Stimulated activated CD4-positive, alpha-beta T cell treated with anti-CD3 and anti-CD28 coated beads, Interleukin-1b, Interleukin-23, amount 100 ng/mL, for 1 hour (primary cell): ENCODE measurements at places on chromosomes 4 and X.

GRCh38 chr4:12844141-12844540 lies 640.0 kb downstream of the RAB28 start:
- no peak for DNase-seq

DNA sequence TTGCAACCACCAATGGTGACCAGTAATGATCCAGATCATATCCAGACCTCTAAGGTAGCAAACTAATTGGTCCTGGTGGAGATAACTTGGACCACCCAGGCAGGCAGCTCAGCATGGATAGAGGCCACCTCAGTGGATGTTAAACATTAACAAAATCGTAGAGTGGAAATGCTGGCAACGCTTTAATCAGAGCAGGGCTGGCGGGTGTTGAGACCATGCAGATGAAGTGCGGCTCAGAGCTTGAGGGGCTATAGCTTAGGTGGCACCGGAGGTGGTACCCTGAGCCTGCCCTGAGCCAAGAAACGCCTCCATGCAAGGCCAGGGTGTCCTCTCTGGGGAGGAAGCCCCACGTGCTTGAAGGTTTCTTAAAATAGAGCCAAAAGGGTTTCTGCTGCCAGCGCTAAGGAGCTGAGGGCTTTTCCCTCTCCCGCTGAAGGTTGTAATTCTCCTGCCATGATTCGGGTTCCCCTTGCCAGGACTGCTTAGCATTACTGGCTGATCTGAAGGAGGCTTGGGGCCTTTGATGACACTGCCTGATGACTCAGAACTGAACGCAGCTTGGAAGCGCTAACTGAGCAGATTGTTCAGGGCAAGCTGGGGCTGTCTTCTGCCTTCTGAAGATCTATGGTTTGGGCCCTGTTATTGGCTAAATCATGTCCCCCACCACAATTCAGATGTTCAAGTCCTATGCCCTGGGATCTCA lies 177.8 kb upstream of the ATP6AP2 start:
- DNase-seq = no peak

- no peak for DNase-seq
Observed at GRCh38 chrX:49912086-49912485, 10.3 kb upstream of the CLCN5 start.

- DNase-seq = no peak
Observed at GRCh38 chr4:15996773-15997172, 33.8 kb upstream of the FGFBP2 start.

DNA sequence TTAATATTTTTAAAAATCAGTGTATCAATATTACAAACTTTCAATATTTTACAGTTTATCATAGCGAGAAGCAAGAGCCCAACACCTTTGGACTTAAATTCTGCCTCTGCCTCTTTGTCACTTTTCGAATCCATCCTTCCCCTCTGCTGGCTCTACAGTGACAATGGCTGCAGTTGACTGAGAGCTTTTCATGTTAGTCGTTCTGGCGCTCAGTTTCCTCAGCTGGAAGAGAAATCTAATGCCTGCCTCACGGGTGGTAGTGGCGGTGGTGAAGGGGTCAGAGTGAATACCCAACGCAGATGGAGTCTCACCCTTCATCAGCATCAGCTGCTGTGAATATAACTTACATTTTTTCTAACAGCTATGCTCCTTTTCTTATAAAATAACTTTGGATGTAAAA lies 144.8 kb downstream of the NWD2 start:
- no peak for DNase-seq

DNA sequence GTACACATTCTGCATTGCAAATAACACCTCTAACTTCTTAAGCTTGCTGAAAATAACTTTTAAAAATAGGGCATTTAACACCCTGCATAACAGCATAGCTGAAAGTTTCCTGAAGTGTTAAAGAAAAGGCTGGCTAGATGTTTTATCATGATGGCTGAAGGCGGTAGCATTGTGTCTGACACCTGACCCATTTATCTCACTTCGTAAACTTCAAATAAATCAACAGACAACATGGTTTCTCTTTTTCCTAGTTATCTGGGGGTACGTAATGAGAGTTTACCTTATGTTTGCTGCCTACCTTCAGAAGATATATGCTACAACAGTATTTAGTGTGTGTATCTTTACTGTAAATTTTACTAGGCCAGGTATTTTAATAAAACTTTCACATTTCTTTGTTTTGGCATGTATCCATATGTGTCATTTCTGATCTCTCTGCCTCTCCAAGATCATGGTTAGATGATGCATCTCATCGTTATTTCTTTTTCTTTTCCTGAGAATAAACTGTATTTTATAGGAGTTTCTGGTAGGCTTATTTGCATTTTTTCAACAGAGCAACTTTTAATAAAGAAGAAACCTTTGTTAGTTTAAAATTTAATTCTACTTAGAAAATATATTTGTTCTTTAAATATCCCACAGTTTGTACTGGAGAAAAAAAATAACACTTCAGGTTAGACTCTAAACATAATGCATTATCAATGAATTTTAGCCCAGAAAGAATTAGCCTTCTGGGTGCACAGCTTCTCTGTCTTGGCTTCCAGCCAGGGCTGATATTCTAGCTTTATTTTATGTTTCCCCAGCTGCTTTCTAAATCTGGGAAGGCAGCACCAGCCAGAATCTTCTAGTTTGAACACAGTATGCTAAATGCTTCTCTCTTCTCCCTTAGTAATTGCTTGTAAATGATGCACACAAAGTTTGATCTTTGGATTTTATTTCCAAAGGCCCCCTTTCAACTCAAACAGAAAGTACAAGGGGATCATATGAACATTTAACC lies 2.9 kb downstream of the NDST4 start:
- no peak for DNase-seq

DNA sequence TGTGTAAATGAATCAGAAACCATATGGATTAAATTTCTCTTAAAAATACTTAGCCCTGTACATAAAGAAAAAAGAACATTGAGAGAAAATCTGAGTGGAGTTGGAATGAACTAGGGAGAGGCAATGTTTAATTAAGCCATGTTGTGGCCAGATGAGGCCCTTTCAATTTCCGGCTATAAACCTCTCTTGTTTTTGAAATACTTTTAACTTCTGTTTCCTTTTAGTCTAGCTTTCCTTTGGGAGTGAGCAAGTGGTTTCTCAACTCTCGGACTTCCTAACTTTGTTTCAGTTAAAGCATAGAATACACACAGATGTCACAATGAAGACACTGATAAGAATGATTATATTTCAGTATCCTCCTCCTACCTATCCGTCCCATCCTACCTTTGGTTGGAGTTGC lies 197.2 kb downstream of the ARHGAP24 start:
- no peak for DNase-seq

DNA sequence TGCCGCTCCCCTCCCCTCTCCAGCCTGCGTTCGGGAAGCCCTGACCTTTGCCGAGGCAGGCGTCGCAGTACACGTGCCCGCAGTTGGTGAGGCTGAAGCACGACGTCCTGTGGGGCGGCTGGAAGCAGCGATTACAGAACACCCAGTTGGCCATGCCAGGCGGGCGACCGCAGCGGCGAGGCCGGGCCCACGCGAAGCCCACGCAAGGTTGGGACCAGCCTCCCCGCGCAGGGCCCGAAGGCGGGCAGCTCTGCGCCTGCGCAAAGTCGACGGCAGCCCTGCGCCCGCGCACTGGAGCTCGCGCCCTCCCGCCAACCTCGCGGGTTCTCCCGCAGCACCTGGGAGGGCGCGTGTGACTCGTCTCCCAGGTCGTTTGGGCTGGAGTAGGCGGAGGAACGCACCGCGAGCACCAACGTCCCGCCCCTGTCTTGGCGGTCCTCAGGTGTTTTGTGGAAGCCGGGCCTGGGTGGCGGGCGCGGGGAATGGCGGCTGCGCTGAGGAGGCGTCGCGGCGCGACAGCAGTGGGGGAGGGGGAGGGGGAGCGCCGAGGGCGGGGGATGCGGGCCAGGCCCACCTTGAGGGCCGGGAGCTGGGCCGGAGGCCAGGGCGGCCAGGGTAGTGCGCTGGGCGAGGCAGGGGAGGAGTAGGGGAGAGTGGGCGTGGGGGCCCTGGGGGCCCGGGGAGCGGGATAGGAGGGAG lies at the start of gene RNF212:
TSS of gene RNF212 (minus strand) at position 254 of the 699 bp plus-strand sequence. CDS start at position 154, 100 bp downstream.
- DNase-seq = no peak

- no peak for DNase-seq
Observed at GRCh38 chr4:26321373-26322221, 783 bp downstream of the RBPJ start.

DNA sequence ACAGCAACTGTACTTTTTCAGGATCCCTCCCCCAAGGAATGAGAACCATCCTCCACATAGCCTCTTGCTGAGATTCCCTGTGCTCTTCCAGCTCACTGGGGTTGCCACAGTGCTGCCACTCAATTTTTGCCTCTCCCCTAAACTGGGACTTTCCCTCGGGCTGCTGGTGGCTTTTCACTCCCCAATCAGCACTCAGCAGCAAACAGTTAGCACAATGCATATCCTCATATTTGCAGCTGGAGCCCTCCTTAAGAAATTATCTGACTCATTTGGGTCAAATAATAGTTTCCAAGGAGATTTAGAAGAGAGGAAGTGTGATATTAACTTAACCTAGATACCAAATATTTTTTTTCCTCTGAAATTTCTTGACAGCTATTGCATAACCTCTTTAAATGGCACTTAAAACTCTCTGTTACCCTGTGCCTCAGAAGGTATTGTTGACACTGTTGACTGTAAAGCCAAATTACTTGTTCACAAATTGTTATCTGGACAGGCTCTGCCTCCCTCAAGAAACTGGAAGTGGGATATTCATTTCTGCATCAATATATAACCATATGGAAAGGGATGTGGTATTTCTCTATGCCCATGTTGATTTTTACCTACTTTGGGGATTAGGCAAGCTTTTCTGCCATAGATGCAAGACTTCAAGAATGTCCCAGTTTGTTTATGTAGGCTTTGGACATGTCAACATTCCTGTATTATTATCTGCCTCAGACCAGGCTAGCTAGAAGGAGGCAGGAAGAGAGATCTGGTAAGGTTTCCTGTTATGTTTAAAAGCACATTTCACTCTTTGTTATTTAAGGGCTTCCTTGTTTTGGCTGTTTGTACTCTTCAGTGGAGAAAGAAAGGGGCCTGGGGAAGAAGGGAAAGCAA lies 58.0 kb downstream of the SEPTIN11 start:
- peak; percentile 5 for DNase-seq

GRCh38 chrX:57771689-57772088 lies 91.6 kb upstream of the NLRP2B start:
- DNase-seq = no peak

DNA sequence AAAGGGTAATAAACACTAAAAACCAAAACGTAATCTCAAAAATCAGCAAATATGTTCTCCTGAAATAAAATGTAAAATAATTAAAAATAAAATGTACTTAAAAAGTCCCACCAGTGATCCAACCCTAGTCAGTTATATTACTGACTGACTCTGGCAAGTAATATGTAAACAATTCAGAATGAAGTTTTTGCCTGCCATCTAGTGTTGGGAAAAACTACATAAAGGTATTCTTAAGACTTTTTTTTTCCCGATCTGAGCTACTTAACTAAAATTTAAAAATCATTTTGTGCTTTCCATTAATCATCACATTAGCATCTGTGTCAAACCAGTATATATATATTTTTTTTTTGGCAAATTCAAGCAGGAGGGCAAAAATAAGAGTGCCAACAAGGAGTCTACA lies 24.0 kb downstream of the RCHY1 start:
- DNase-seq = no peak

GRCh38 chr4:127686658-127687057 lies 43.5 kb upstream of the SLC25A31 start:
- no peak for DNase-seq

DNA sequence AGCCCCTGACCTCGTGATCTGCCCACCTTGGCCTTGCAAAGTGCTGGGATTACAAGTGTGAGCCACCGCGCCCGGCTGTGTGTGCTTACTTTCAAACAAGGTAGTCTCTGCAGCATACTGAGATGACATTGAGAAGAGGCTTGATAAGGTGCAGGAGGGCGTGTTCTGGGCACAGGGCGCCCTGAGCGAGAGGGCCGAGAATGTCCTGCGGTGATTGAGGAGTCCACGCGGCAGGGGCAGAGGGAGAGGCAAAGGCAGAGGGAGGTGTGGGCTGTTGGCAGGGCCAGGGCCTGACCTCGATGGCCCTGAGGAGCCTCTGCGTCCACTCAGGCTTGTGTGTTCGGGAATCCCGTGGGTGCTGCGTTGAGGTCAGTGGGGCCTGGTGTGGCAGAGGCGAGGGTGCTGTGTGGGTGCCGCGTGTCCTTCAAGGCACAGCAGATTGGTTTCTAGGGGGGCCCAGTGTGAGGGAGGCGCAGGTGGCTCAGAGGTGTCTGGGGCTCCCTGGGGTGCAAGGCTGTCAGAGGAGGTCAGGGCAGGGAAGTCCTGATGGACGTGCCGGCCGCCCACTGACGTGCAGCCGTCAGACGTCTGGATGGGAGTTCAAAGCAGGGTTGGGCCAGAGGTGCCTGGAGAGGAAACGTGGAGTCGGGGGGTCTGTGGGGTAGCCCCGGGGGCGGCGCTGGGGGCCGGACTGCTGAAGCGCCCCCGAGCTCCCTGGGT lies 12.1 kb downstream of the PCGF3 start:
- DNase-seq = no peak

DNA sequence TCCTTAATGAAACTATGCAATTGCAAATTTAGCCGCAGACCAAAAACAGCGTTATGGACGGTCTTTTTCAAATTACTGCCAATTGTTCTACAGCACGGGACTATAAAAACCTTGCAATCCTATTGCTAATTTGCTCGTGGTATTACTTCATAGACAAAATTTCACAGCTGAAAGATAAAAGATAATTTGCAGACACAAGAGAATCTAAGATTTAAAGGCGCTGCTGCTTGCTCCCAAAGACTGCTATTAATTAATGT lies 1.4 kb upstream of the CAMK2D start:
- DNase-seq = no peak
